ENCODE measurements at places on chromosomes 2 and 18.

DNA sequence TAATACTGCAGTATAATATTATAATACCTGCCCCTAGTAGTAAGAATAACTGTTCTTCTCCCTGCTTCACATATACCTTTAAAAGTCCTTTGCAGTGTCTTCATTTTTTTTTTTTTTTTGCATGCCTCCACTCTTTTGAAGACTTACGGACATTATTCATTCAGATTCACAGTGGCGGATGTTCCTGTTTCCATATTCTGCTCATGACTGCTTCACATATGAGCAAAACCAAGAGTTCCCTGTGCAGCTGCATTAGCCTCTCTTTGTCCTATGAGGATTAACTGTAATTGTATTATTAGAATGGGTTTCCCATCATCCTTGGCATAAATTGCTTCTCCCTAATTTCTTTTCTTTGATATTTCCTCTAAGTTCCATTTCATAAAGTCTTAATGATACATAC lies 12.8 kb downstream of the IL18RAP start:
- DNase-seq, result no peak

DNA sequence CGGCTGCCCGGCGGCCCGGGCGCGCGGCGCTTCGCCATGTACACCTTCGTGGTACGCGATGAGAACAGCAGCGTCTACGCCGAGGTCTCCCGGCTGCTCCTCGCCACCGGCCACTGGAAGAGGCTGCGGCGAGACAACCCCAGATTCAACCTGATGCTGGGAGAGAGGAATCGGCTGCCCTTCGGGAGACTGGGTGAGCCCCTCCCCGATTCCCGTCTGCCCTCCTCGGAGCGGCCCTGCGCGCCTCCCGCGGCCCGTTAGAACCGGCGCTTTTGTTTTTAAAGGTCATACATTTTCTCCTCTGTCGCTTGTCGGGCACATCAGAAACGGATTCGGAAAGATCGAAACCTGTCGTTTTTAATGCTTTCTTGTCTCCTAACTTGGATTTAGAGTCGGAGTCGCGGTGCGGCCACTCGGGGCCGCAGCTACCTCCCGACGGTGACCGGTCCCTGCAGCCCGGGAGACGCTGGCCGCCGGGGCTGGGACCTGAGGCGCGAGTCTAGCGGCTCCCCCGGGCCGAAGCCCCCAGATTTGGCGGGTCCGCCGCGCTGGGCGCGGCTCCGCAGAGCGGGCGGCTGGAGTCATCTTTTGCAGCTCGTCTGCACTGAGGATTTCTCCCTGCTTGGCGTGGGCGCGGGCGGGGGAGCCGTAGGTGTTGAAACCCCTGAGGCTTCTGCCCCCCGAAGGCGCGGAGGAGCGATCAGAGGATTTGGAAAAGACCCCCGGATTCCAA lies 519 bp downstream of the TTL start:
- DNase-seq, result peak; percentile 36

DNA sequence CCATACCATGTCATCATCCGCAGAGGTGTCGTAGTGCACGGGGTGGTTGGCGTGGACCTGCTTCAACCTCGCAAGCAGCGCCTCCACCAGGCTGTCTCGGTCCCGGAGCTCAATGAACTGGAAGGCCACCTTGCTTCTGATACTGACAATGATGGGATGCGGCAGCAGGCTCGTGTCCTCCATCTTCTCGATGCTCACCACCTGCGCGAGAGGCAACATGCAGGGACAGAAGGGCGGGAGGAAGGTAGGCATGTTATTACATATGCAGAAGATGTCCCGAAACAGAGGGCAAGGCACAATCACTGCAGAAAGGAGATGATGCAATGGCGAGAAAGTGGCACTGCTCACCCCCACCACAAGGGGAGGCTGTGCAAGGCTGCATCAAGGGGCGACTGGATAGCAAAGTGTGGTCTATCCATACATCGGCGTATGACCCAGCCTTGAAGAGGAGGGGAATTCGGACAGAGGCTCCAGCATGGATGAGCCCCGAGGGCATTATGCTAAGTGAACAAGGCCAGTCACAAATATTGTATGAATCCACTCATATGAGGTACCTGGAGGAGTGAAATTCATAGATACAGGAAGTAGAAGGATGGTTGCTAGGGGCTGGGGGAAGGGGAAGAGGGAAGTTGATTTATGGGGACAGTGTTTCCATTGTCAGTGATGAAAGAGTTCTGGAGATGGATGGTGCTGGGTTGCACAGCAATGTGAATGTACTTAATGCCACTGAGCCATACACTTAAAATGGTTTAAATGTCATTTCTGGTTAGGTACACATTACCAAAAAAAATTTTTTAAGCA lies 36.6 kb downstream of the RPL31 start:
- peak; percentile 18 for DNase-seq

DNA sequence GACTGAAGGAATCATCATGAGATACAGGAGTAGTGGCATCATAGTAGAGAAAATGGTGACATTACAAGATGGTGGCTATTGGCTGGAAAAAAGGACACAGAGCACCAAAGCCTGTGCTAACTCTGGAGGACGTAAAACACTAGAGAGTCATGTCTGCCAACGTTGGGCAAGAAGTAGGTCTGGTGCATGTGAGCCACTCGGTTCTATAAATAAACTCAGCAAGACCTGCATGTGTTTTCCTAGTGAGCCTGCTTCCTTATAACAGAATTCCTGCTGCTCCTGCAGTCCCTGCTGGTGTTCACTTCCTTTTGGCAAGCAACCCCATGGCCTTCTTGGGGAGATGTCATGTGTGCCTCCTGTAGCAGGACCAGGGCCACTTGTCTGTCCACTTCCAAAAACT lies 325.2 kb downstream of the OSR1 start:
- DNase-seq, result peak; percentile 7

DNA sequence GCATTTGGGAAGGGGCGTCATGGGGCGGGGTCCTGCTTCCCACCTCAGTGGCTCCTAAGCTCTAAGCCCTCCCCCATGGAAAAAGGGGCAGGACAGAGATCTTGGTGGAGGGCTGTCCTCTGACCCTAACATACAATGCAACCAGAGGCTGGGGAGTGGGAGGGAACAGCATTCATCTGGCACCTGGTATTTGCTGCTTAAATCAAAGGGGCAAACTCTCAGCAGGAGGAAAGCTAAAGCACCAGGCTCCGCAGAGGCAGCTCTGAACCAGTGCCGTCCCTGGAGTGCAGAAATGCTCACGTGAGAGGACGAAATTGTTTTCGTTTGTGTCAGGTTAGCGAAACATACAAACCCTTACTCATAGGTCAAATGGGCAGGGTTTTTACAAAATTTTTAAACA lies 92.7 kb upstream of the PXDN start:
- DNase-seq, result no peak

DNA sequence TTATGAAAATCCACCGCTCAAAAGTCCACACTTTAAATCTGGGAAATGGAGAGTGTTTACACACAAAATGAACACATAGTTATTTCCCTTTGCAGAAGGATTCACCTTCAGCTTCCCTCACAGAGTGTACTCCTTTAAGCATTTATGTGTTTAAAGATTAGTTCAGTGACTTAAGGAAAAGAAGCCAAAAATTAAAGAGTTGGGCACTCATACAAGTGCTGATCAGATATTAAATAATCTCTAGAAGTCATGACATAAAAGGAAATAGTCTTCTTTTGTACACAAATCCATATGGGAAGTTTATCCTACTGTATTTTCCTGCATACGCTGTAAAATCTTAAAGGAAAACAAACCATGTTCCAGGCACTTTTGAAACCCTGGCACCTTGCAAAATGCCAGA lies 174.2 kb downstream of the LNPK start:
- no peak for DNase-seq

DNA sequence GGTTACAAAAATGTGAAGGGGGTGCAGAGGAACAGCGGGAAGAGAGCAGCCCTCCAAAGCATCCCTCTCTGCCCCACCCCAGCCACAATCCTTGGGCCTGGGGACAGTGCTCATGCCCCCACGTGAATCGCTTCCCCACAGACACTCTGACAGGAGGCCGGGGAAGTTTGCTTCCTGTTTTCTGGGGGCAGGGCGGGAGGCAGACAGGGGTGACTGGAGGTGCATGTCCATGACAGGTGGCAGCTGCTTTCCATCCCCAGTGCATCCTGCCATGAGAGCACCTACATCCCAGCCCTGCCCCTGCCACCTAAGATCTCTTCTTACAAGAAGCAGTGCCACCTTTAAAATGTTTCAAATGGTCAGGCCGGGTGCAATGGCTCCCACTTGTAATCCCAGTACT lies 47.2 kb upstream of the UBE2F start:
- no peak for DNase-seq

GRCh38 chr18:32391126-32391525 lies 79.6 kb downstream of the GAREM1 start:
- no peak for DNase-seq

DNA sequence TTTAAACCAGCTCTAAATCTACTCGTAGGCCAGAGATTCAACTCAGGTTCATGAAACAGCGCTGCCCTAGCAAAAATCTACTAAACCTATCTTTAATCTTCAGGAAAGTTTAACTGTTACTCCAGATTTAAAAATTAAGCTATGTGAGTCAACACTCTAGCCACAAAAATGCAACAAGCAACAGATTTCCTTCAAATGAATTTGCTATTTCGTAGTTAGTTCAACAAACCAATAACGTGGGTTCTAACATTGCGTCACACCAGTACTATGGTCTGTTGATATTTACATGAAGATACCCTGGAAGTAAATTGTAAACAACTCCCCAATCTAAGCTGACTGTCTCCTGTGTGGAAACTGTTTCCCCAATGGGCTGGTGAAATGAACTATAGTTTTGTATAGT lies 71.2 kb downstream of the FIGN start:
- peak; percentile 91 for DNase-seq

GRCh38 chr2:84866122-84866521 lies 14.8 kb downstream of the TRABD2A start:
- DNase-seq, result peak; percentile 84

DNA sequence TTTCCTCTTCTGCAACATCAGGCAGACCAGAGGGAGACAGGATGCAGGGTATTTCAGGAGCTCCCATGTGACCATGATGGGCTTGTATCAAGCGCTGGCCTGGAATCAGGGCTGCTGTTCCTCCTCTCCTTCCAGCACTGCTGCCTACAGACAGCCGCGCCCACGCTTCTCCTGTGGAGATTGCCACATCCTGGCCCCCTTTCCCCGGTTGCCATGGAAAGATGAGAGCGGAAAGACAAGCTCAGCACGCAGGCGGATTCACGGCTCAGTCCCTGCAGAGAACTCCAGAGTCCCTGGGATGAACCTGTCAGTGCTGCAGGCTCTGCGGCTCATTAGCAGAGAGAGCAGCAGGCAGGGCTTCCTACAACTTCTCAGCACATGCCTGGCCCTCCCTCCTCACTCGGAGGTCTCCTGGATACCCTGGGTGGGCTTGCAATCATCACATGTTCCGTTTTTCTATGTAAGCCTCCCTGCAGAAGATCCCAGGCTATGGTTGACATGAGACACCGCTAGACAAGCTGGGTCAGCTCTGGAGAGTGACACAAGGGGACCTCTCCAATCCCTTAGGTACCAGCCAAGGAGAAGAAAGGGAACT lies 497.8 kb upstream of the MYT1L start:
- no peak for DNase-seq

DNA sequence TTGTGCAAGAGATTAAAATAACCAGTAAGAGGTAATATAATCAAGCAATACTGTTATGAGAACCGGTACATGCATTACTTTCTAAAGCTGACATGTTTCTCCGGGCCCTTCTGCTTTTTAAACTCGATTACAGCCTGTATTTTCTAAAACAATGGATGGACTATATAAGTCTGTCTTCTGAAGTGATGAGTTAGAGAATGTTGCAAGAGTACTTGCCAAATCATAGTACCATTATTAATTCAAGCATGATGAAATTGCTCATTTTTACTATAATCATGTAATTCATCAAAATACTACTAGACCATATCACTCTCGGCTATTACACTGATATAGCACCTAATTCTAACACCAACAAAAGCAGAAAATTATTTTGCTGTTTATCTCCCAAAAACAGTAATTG lies 1240.3 kb upstream of the ACVR2A start:
- DNase-seq, result no peak

DNA sequence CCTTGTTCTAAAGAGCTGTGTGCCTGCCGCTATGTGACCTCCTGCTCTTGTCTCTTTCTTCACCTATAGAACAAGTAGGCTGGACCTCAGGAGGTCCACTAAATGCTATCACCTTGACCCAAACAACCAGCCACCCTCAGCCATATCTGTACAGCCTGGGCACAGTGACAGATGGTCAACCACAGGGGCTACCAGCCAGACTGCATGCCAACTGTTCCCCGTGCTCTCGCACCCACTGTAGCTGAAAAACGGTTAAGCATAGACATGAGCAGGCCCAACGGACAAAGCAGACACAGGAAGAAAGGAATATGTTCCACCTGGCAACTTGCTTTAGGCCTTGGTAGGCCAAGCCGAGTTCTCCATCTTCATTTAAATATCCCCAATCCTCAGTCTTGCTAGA lies 43.2 kb upstream of the ACAA2 start:
- no peak for DNase-seq

- peak; percentile 10 for DNase-seq
Observed at GRCh38 chr2:48900321-48901014, 144.9 kb upstream of the LHCGR start.

- peak; percentile 83 for DNase-seq
Observed at GRCh38 chr2:184692141-184692734, 93.9 kb downstream of the ZNF804A start.

- DNase-seq, result no peak
Observed at GRCh38 chr2:204019572-204020501, 83.3 kb downstream of the ICOS start.

DNA sequence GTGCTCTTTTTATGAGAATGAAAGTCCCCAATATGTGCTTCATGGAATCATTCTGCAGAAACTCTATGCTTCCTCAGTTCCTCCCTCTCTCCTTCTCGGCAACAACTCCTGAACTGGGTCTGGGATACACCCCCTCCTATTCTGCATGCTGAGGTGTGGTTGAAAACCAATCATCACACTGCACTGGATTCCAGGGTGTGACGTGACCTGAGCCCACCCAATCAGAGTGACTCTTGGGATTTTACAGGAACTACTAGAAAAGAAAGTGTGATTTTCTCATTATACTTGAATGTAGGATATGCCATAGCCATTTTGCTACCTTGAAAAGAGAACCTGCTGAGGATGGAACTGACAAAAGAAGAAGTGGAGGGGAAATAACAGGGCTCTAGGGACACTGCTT lies 36.3 kb downstream of the ACVR1 start:
- DNase-seq, result no peak

DNA sequence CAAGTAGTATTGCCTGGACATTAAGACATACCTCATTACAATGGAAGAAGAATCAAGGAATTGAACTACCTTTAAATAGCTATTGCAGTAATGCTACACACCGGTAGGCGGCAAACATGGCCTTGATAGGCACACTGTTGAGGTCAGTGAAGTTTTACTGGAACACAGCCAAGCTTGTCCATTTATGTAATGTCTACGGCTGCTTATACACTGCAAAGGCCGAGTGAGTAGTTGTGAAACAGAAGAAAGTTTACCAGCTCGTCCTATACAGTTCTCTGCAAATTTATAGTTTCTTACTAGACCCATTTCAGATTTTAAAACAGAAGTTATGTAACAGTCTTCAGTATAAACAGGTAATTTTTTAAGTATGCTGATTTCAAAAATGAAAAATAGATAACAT lies 38.8 kb downstream of the PPP4R1 start:
- peak; percentile 86 for DNase-seq

GRCh38 chr2:26460613-26461031 lies 17.3 kb downstream of the OTOF start:
- no peak for DNase-seq

All from fibroblast of gingiva (primary cell).